K562 (cell line): ENCODE measurements at places on chromosomes 2 and 18.

DNA sequence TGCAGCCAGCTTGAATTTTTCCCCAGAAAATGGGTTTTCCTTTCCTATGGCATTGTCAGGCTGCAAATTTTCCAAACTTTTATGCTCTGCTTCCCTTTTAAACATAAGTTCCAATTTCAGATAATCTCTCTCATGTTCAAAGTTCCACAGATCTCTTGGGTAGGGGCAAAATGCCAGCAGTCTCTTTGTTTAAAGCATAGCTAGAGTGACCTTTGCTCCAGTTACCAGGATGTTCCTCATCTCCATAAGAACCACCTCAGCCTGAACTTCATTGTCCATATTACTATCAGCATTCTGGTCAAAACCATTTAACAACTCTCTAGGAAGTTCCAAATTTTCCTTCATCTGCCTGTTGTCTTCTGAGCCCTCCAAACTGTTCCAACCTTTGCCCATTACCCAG, 68.3 kb downstream of the SGPP2 start:
- no peak overlapping the region for H3K4me3 ChIP-seq
- no peaks in the 10 kb centered on the region for H3K36me3 ChIP-seq
- H3K27me3 ChIP-seq = no peaks in the 10 kb centered on the region
- H3K4me1 ChIP-seq = no peaks in the 10 kb centered on the region

DNA sequence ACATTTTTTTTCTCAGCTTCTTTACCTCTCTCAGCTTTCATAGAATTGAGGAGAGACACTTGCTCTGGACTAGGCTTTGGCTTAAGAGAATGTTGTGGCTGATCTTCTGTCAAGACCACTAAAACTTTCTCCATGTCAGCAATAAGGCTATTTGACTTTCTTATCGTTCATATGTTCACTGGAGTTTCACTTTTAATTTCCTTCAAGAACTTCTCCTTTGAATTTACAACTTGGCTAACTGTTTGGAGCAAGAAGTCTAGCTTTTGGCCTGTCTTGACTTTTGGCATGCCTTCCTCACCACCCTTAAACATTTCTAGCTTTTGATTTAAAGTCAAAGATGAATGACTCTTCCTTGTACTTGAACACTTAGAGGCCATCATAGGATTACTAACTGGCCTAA, 104.4 kb upstream of the SLC39A10 start:
- H3K27me3 ChIP-seq = no peaks in the 10 kb centered on the region
- no peak overlapping the region for H3K4me3 ChIP-seq
- H3K27ac ChIP-seq = no peak overlapping the region
- DNase-seq = no peak
- H3K4me1 ChIP-seq = no peaks in the 10 kb centered on the region

GRCh38 chr2:15391751-15392150, 169.4 kb downstream of the NBAS start:
- no peaks in the 10 kb centered on the region for H3K4me1 ChIP-seq
- H3K4me3 ChIP-seq = no peak overlapping the region
- H3K27me3 ChIP-seq = no peaks in the 10 kb centered on the region

GRCh38 chr2:6787376-6787775, 78.3 kb downstream of the CMPK2 start:
- DNase-seq = no peak
- H3K27ac ChIP-seq = no peak overlapping the region
- H3K4me3 ChIP-seq = no peak overlapping the region
- no peaks in the 10 kb centered on the region for H3K27me3 ChIP-seq

GRCh38 chr2:233059547-233059796, 670 bp upstream of the INPP5D start:
- DNase-seq = no peak
- no peak overlapping the region for H3K4me3 ChIP-seq
- H3K4me1 ChIP-seq = peaks cover 13% of the 10 kb centered on the region; the same call in 2 of the 3 replicates
- H3K27me3 ChIP-seq = no peaks in the 10 kb centered on the region

- H3K27ac ChIP-seq = no peak overlapping the region
- H3K27me3 ChIP-seq = no peaks in the 10 kb centered on the region
- DNase-seq = no peak
- no peak overlapping the region for H3K4me3 ChIP-seq
- no peaks in the 10 kb centered on the region for H3K36me3 ChIP-seq
Observed at GRCh38 chr18:3329872-3330271, 67.9 kb downstream of the MYL12B start.

DNA sequence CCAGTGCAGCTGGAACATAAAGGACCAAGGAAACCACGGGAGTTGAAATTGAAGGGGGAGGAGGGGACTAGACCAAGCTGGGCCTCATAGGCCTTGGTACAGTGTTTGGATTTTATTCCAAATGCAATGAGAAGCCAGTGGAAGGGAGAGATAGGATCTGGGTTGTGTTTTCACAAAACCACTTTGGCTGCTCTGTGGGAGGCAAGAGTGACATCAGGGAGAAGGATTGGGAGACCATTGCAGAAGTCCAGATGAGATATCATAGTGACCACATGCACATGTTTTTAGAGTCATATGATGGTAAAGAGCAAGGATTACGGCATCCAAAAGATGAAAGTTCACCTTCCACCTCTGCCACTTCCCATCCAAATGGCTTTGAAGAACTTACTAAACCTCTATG, 210.2 kb downstream of the PAX3 start:
- H3K36me3 ChIP-seq = no peaks in the 10 kb centered on the region
- no peak overlapping the region for H3K27ac ChIP-seq
- H3K27me3 ChIP-seq = no peaks in the 10 kb centered on the region

- no peak for DNase-seq
- H3K27me3 ChIP-seq = peaks cover 42% of the 10 kb centered on the region
- H3K36me3 ChIP-seq = no peaks in the 10 kb centered on the region
- no peak overlapping the region for H3K27ac ChIP-seq
Observed at GRCh38 chr2:609881-610280, 67.3 kb downstream of the TMEM18 start.

DNA sequence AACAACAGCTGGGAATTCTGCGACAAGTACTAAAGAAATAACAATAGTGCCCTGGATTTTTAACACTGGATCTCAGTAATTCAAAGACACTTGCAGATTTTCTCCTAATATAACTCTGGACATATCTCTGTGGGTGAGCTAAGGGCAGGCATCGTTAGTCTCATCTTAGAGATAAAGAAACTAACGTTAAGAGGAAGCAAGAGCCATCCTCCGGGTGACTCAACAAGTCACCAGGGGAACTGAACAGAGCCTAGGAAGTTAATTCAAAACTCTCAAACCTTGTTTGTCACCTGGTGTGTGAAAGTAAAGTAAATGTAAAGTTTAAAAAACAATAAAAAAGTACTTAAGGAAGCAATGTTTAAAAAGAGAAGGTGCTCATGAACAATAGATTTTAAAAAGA, 41.6 kb upstream of the NRP2 start:
- H3K36me3 ChIP-seq = no peaks in the 10 kb centered on the region
- H3K27ac ChIP-seq = no peak overlapping the region
- no peak for DNase-seq
- no peaks in the 10 kb centered on the region for H3K27me3 ChIP-seq
- no peak overlapping the region for H3K4me3 ChIP-seq
- H3K4me1 ChIP-seq = no peaks in the 10 kb centered on the region

- H3K36me3 ChIP-seq = no peaks in the 10 kb centered on the region
- no peak overlapping the region for H3K27ac ChIP-seq
- DNase-seq = no peak
- no peak overlapping the region for H3K4me3 ChIP-seq
Observed at GRCh38 chr2:13779996-13780395, 852.5 kb upstream of the LRATD1 start.

GRCh38 chr2:168955321-168955720, 54.2 kb downstream of the G6PC2 start:
- no peak overlapping the region for H3K4me3 ChIP-seq
- no peak for DNase-seq
- H3K27me3 ChIP-seq = no peaks in the 10 kb centered on the region
- no peaks in the 10 kb centered on the region for H3K36me3 ChIP-seq

GRCh38 chr2:59706729-59707128, 846.7 kb downstream of the BCL11A start:
- no peaks in the 10 kb centered on the region for H3K4me1 ChIP-seq
- no peak overlapping the region for H3K27ac ChIP-seq
- no peaks in the 10 kb centered on the region for H3K36me3 ChIP-seq
- H3K4me3 ChIP-seq = no peak overlapping the region
- no peaks in the 10 kb centered on the region for H3K27me3 ChIP-seq

DNA sequence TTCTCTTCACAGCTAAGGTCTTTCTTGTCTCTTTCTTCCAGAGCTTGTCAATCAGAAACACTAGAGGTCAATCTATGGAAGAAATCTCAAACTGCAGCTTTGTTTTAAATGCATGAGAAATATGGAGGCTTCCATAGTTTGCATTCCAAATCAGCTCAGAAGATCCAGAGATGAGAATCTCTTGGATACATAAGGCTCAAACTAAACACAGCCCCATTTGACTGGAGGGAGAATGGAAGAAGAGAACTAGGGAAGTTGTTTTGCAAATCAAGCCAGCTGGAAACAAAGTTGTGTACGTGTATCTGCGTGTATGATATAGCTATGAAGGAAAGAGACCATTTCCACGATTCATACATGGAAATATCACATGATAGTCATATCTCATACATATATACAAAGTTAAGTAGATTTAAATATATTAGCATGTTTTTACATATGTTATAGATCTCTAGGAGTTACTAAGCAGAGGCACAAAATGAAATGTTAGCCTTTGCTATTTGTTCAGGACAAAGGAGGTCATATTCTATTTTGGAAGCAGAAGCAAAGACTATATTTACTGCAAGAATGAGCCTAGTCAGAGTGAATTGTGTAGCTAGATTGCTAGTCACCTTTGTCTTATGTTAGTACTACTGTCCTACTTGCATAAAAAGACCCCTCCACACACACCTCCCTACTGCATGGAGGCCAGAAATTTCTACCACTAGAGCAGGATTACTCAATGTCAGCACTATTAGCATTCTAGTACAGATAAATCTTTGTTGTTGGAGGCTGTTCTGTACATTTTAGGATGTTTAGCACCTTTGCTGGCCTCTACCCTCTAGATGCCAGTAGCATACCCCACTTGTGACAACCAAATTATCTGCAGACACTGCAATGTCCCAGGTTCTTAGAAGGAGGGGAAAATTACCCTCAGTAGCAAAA, 303.5 kb upstream of the CHAC2 start:
- no peaks in the 10 kb centered on the region for H3K4me1 ChIP-seq
- no peaks in the 10 kb centered on the region for H3K27me3 ChIP-seq
- H3K27ac ChIP-seq = no peak overlapping the region

DNA sequence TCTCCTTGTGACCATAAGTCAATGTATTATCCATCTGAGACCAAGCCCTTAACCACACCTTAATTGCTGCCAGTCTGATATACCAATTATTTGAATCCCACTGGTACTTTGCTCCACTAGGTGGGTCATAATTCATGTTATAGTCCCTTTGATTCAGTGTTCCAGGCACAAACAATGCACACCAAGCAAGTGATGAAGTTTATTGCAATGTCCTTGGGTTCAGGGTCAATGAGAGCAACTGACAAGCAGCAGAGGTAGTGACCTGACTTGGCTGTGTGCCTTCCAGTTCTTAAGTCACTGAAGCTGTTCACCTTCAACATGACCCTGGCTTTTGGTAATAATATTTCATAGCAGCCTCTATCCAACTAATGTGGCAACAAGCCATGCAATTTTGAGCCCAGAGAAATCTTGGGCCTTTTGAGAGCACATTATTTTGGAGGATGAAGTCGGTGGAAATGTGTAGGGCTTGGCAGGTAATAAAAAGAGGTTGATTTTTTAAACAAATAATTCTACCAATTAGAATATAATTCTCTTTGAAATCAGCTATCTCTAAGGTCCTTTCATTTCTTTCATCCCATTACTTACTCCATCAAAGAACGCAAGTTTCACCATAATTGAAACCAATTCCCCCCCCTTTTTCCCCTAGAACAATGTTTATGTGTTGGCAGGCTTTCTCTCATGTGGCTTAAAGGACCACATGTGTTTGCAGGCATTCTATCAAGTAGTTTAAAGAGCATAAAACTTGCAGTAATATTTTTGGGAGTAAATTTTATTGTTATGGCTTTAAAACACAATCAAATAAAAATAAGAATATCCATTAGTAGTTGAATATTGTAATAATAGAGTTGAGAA, 3.1 kb upstream of the CPO start:
- no peaks in the 10 kb centered on the region for H3K27me3 ChIP-seq
- H3K27ac ChIP-seq = no peak overlapping the region
- H3K4me3 ChIP-seq = no peak overlapping the region
- no peak for DNase-seq
- H3K36me3 ChIP-seq = no peaks in the 10 kb centered on the region

DNA sequence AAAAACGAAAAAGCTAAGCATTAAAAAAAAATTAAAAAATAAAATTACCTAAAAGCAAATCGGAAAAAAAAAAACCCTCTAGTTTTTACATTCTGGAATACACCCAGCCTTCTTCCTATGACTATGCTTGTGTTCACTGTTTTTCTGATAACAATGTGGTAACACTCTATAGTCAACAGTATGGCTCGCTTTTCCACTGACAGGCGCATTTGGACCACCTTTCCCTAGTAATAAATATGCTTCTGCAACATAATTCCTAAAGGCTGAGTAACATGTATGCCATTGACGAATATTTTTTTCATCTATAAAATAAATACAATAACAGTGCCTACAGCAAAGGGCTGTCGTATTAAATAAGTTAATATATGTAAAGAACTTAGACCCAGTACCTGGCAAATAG, 27.9 kb downstream of the NOL10 start:
- no peaks in the 10 kb centered on the region for H3K27me3 ChIP-seq
- no peak for DNase-seq
- no peak overlapping the region for H3K27ac ChIP-seq
- no peaks in the 10 kb centered on the region for H3K4me1 ChIP-seq
- peaks cover 83% of the 10 kb centered on the region for H3K36me3 ChIP-seq

DNA sequence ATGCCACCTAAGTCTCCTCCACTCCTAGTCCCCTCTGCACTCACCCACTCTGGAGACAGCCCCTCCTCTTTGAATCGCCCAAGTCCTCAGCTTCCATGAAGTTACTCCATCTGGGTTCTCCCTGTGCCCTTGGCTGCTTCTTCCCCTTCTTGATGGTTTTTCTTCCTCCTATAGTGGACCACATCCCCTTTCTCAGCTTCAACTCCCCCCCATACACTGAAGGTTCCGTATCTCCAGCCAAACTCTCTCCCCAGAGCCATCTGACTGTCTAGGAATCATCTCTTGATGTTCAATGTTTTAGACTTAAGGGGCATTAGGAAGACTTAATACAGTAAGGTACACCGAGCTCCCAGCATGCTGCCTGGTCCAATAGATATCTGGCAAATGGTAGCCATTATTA, 39.6 kb downstream of the EMX1 start:
- H3K4me3 ChIP-seq = no peak overlapping the region
- no peak for DNase-seq
- H3K4me1 ChIP-seq = peaks cover 14% of the 10 kb centered on the region; the same call in 1 of the 2 replicates
- H3K36me3 ChIP-seq = no peaks in the 10 kb centered on the region
- no peaks in the 10 kb centered on the region for H3K27me3 ChIP-seq

DNA sequence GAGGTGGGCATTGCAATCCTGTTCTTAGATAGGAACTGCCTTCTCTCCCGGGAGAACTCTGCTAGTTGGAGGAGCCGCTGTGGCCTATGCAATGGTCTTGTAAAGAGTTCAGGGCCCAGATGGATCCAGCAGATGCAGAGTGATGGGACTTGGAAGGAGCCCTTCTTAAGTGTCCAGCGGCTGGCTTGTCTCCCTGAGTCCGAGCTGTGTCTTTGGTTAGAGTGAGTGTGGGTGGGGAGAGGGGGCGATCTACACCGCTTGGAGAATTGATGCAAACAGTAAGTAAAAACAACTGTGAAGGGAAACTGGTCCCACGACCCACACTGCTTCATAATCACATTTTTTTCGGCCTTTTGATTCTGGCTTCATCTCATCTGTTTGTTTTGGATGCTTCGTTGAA, 89.8 kb upstream of the CYRIA start:
- no peak for DNase-seq
- no peaks in the 10 kb centered on the region for H3K36me3 ChIP-seq
- peaks cover 10% of the 10 kb centered on the region for H3K27me3 ChIP-seq
- peaks cover 5% of the 10 kb centered on the region; the same call in 2 of the 3 replicates for H3K4me1 ChIP-seq

GRCh38 chr2:189412330-189412953, 28.8 kb upstream of the WDR75 start:
- no peak overlapping the region for H3K27ac ChIP-seq
- no peak overlapping the region for H3K4me3 ChIP-seq
- H3K4me1 ChIP-seq = no peaks in the 10 kb centered on the region
- no peaks in the 10 kb centered on the region for H3K36me3 ChIP-seq
- peak; percentile 22 for DNase-seq
- H3K27me3 ChIP-seq = no peaks in the 10 kb centered on the region
